RPMI8226 (cell line): ENCODE measurements at places on chromosomes 5 and 9.

DNA sequence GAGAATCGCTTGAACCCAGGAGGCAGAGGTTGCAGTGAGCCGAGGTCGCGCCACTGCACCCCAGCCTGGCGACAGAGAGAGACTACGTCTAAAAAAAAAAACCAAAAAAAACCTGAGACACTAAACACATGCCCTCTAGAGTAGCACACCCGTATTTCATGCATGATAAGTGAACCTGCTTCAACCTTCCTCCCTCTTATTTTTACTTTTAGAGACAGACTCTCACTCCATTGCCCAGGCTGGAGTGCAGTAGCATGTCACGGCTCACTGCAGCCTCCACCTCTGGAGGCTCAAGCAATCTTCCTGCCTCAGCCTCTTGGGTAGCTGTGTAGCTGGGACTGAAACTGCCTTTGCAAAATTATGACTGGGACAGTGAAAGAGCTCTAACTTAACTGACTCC, 17.6 kb upstream of the NANS start:
- DNase-seq: no peak

DNA sequence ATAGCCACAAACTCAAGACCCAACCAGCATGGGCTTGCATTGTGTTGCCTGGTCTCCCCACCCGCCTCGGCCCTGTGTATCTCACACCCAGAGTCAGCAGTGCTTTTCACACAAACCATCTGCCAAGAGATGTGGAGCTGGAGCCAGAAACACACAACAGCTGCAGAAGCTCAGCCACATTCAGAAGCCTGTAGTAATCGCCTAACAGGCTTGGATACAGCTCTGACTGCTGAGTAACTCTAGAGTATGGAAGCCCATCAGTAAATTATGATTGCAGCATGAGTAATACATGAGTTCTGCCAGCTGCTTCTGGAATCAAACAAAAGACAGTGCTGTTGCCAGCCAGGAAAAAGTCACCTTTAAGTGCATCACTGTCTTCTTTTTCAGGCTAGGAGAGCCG, 16.0 kb downstream of the TEK start:
- DNase-seq: no peak

DNA sequence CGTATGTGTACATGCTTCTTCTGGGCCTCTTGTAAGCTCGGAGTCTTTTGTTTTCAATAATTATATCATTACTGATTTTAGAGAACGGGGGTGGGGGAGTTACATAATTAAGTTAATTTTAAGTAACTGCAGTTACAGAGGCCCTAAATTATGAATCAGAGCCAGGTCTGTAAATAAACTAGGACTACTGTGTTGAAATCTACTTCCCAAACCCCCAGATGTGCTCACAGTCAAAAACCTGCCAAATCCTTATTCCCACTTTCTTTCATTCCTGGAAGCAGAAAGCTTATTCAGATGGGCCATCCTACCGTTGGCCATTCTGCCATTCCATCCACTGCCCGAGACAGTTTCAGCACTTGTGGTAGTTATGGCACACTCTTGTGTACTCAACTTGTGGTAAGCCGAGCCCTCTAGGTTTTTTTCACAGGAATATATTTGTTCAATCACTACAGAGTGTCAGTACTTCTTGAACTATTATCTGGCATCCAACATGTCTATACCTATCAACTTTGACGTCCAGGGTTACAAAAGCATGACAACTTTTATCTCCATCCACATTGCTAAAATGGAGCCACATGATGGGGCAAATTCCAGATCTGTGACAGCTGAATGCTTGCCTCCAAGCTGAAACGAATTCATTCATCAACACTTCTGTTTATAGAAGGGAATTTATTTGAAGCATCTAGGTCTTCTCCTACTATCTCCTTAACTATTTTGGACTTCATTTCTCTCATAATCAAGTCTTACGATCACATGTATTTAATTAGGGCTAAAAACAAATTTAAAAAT, 37.8 kb downstream of the GLRX start:
- DNase-seq: no peak

DNA sequence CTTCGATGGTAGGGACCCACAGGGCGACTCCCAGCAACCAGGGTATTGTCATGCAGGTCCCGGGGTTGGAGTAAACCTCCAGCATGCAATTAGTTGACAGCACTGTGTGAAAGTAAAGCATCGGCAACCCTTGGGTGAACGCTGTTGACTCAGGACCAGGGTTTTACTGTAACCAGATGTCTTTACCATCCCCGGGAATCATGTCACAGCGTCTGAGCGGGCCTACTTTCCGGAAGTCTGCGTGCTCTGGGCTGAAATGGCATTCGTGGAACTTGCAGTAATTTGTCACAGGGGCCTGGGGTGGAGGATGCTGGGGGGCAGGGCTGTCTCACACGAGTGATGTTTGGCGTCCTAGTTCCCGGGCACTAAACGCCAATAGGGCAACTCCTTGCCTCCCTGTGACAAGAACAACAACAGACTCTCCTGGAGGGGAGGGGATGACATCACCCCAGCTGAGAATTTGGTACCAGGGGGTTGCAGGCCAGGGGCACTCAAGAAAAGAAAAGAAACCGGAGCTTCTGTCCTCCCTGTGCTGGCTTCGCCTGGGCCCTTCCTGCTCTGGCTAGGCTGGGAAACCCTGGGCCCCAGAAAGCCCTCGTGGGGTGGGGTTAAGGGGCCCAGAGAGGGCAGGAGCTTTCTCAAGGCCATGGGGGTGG, 10.1 kb upstream of the UBAC1 start:
- no peak for DNase-seq

DNA sequence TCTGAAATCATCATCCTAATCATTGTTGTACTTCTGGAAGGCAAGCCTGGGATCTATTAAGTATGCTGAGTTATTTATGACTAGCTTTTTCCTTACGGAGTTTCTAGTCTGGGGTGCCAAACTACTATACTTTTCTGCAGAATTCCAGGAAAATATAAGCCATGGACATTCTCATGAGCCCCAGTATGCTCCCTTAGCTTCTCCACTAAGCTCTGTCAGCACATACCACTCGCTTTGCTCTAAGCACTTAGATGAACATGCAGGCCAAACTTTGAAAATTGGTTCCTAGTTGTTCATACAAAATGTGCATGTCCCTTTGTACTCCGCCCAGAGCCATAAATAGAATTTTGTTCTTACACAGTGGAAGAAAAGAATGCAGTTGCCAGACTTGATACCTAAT, 284.6 kb downstream of the ARRDC3 start:
- no peak for DNase-seq

DNA sequence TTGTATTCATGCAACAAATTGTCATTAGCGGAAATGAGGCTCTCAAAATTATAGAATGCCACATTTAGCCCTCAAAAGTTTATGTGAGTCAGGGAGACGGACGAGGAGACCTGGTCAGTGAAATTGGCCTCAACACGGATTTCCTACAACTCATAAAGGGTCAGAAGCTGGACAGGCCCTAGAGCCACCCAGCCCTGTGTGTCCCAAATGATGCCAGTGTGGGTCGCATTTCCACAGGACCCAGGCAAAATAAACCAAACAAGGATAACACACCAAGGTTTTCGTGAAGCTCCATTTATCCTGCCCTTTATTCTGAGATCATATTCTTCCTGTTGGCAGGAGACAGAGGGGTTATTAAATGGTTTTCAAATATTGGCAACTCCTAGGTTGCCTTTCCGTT, 72.0 kb upstream of the COL5A1 start:
- DNase-seq: no peak
